ENCODE measurements at places on chromosomes 12 and 14. TPM values are rescaled to one million over a fixed set of nuclear protein-coding genes. Genes with fewer than 3 reads are reported as not detected.

The E2F7 gene
- 31.9 TPM for total RNA-seq

The ACRBP gene
- total RNA-seq: 2.7 TPM

The RTRAF gene
- total RNA-seq: 414 TPM

The MYL2 gene
- not detected for total RNA-seq

The ACVRL1 gene
- total RNA-seq: 2.0 TPM

The SEL1L gene
- 28.0 TPM for total RNA-seq

The FAM186B gene
- 0.25 TPM for total RNA-seq

The FGD6 gene
- 25.4 TPM for total RNA-seq

The TEAD4 gene
- 22.5 TPM for total RNA-seq

The NRXN3 gene
- total RNA-seq: 5.9 TPM

The GPR137C gene
- 9.3 TPM for total RNA-seq

The TAS2R42 gene
- total RNA-seq: not detected

The ARHGAP5 gene
- total RNA-seq: 202 TPM

The TSPAN8 gene
- not detected for total RNA-seq

The AICDA gene
- not detected for total RNA-seq

The BTBD6 gene
- total RNA-seq: 15.0 TPM

The OTX2 gene
- total RNA-seq: 453 TPM

The MYF6 gene
- total RNA-seq: 0.43 TPM

The GEMIN2 gene
- 65.3 TPM for total RNA-seq

The ART4 gene
- total RNA-seq: not detected

The KRT8 gene
- total RNA-seq: 168 TPM

The TOX4 gene
- total RNA-seq: 35.7 TPM

The RD3L gene
- not detected for total RNA-seq

The CCDC85C gene
- total RNA-seq: 41.3 TPM

The SRRM4 gene
- total RNA-seq: 0.34 TPM

The CISTR gene
- total RNA-seq: not detected

The CCDC38 gene
- total RNA-seq: 0.12 TPM

The GYS2 gene
- total RNA-seq: not detected

The WDR20 gene
- 22.4 TPM for total RNA-seq

The PPP1R1A gene
- 2.3 TPM for total RNA-seq

The TSPAN19 gene
- 4.3 TPM for total RNA-seq

The OTOGL gene
- total RNA-seq: 0.13 TPM

The SMCO3 gene
- not detected for total RNA-seq

The KRT2 gene
- total RNA-seq: not detected

The SPX gene
- 4.0 TPM for total RNA-seq

Measured in neural progenitor cell (in vitro differentiated cells).